LoVo (cell line): ENCODE measurements at places on chromosomes 1 and 21.

DNA sequence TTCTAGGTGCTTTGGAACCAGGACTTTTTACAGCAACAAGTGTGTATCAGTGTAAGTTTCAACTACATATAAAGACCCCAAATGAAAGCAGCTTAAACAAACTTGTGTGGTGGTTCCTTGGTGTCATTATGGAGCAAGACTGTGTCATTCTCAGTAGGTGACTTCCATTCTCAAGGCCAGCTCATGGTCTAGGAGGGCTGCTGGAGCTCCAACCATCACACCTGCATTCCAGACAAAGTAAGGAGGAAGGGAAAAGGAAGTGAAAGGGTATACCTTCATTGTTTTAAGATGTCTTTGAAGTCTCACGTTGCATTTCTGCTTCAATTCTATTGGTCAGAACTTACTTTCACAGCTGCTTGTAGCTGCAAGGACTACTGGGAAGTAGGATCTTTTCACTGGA lies 188.6 kb downstream of the C1orf94 start:
- DNase-seq: no peak

- DNase-seq: no peak
Observed at GRCh38 chr1:234603221-234604204, 6.5 kb downstream of the IRF2BP2 start.

DNA sequence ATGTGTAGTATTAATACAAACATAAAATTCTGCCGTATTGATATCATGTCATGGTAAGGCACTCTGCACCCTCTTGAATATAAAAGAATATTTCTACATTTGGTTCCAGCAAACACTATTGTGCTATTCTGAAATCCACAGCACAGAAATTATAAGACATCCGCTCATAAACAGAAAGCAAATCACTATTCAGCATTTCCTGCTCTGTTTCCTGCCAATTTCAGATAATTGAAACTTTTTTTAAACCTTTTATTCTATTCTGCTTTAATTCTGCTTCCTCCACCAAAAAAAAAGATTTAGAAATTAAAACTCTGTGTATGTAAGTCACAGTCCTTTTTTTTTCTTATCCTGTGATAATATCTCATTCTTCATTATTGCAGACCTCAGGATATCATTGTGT lies 39.6 kb upstream of the PLEKHO1 start:
- no peak for DNase-seq

GRCh38 chr1:52904927-52905698 lies 16.4 kb downstream of the ECHDC2 start:
- DNase-seq: peak; percentile 6

- DNase-seq: peak; percentile 77
Observed at GRCh38 chr1:93844262-93845045, 34.6 kb downstream of the DNTTIP2 start.

DNA sequence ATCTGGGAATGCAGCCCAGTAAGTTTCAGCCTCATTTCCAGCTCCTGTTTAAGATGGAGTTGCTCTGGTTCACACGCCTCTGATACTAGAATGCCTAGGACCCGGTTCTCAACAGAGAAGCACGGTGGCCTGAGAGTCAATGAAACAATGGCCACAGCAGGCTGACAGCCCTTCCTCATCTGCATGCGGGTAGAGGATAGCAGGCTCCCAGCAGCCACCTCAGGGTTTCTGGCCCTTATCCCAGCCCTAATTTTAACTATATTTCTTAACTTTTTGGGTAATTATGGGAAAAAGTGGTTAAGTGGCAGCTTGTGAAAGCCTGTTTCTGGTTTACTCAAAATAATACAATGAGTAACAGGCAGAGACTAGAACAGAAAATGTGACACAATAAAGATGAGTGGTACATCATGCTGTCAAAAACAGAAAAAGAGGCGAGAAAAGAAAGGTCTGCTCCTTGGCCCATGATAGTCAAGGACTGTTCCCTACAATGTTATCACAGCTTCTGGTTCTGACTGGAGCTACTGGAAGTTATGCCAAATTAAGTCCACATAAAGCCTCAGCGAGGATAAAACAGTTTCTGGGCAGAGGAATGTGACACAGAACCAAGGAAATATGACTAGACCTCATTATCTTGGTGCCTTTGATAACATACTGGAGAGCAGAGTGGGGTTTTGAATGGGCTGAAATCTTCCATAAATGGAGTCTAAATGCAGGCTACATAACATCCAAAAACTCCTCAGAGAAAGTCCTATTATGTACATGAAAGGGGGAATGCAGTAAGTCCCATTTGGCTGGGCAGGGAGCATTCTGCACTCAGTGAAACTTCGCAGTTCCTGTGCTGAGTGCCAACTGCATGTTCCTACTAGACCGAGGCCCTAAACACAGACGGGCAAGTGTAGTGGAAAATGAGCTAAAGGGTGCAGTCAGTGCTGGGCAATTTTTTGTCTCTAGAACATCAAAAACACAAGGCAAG lies 92.1 kb downstream of the NIBAN1 start:
- no peak for DNase-seq

- DNase-seq: no peak
Observed at GRCh38 chr21:44441581-44442265, 13.6 kb upstream of the LRRC3 start.

DNA sequence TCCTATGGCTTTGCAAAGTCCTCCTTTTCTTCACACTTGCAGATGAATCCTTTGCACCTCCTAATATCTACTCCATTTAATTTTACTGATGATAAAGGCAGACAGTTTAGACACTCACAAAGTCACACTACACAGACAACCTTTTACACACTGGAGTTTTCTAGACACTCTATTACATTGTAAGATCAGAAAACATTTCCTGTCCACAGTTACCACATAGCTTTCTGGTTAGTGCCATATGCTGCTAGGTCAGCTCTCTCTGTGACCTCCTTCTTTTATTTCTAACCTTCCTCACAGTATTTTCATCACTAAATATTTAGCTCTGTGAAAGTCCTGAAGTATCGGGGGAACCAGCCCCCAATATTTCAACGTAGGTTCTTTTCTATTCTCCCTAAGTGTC lies 5.1 kb downstream of the SH2D1B start:
- DNase-seq: no peak

- DNase-seq: no peak
Observed at GRCh38 chr1:64965366-64966157, 787 bp downstream of the JAK1 start.

DNA sequence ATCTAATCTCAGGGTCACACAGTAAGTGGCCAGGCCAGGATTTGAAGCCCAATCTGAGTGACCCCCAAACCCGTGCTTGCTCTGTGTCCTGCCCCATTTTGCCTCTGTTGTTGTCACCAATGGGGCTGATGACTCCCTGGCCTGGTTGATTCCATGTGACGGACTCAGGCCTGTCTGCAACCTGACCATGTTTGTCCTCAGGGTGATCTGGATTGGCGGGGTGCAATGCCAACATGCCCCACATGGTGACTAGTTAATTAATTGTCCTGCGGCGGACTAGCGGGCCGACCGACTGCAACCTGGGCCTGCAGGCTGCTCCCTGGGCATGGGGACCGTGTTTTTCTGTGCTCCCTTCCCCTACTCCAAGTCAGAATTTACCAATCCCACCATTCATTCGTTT lies 256.3 kb downstream of the MATN1 start:
- DNase-seq: no peak

DNA sequence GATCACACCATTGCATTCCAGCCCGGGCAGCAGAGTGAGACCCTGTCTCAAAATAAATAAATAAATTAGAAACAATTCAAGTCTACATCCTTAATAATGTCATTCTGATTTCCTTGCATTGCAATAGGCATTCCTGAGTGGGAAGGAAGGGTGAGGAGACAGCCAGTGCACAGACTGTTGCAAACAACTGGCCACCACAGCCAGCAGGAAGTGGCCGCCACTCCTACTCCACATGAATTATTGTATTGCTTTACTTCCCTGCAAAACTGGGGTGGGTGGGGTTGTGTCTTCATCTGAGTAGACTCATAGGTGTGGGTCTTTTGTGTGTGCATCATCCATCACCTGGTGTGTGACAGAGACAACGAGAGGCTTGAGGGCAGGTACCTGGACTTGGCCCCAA lies 60.1 kb downstream of the OPTC start:
- DNase-seq: no peak

- no peak for DNase-seq
Observed at GRCh38 chr1:9367806-9368205, 75.1 kb downstream of the SPSB1 start.

DNA sequence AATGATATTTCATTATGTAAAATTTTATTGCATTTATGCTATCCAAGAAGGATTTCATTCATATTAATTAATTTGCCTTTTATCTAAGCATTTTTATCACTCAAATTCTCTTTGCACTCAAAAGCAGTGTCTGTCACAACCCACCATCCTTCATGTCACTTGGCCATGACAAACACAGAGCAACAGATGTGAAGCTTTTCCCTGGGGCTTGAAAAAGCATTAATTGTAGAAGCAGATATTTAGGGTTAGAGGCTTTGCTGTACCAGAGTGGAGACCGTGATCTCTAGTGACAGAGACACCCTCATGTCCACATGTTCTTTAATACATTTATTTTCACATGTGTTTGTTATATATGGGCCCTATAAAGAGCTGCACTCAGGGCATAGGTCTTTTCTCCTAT lies 230.5 kb downstream of the SPATA17 start:
- no peak for DNase-seq

- DNase-seq: peak; percentile 22
Observed at GRCh38 chr1:113153116-113153803, 80.3 kb downstream of the LRIG2 start.

DNA sequence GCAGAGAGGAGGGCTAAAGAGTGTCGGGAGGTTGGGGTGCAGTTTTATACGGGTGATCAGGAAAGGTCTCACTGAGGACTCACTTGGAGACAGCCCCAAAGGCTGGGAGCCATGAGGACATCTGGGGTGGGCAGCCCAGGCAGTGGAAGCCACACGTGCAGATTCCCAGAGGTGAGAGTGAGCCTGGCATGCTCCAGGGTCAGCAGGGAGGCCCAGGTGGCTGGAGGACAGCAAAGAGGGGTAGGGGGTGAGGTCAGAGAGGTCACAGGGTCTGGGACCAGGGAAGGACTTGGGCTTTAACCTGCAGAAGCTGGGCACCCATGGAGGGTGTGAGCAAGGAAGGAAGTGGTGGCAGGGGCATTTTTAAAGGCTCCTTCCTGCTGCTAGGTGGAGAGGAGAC lies 481.7 kb downstream of the MATN1 start:
- no peak for DNase-seq

- no peak for DNase-seq
Observed at GRCh38 chr1:170580636-170581440, 48.9 kb downstream of the GORAB start.

DNA sequence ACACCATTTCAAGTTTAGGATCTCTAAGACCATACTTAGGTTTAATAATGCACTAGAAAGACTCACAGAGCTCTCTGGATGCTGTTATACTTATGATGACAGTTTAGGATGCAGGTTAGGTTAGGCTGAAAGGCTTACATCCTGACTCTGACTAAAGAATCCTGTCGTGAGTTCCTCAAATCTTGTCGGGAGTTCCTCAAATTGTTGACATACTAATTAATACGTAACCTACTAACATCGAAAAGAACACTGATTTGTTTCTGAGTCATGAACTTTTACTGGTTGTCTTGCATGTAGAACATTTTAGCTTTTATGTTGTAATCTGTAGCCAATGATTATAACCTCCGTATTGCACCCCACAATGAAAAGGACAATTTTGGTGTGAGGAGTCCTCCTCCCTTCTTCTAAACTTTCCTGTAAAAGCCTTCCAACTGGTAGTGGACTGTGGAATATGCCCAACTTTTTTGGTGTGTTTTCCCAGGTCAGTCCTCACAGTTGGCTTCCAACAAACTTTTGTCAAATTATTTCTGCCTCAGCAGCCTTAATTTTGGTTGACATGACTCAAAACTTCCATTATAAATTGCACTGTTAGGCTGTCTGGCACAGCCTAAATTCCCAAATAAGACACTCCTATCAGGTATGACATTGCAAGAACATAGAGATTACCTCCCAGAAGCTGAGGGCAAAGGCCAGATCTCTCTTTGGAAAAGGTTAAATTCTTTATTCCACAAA lies 107.9 kb upstream of the PALMD start:
- DNase-seq: no peak

DNA sequence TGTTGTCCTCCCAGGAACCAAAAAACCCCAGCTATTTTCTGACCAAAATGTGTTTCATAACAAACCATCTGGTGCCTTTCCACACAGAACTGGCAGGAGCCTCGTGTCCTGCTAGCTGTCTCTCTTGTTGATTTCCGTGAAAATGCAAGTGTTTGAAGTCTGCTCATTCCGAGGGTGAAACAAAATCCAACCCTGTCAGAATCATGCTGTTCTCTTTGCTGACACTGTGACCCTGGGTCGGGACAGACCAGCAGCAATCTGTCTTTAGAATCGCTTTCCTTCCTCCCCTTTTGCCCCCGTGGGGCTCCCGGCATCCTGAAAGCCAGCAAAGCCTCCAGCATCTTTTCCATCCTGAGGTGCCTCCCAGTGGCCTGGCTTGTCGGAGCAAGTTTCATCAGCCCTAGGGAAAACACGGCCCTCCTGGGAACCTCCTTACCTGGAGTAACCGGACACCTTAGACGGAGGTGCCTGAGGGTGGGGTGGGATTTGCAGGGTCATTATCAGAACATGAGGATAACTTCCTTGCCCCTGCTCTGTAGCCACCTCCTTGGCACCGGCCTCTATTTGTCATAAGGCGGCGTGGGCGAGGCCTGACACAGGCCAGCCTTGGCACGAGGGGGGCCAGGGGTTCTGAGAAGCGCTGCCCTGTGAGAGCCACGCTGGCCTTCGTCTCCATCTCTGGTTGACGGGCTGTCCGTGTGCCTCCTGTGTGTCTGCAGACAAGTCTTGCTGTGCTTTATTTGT lies 24.9 kb downstream of the LDLRAP1 start:
- no peak for DNase-seq

- no peak for DNase-seq
Observed at GRCh38 chr1:198919667-198920398, 281.0 kb downstream of the PTPRC start.

DNA sequence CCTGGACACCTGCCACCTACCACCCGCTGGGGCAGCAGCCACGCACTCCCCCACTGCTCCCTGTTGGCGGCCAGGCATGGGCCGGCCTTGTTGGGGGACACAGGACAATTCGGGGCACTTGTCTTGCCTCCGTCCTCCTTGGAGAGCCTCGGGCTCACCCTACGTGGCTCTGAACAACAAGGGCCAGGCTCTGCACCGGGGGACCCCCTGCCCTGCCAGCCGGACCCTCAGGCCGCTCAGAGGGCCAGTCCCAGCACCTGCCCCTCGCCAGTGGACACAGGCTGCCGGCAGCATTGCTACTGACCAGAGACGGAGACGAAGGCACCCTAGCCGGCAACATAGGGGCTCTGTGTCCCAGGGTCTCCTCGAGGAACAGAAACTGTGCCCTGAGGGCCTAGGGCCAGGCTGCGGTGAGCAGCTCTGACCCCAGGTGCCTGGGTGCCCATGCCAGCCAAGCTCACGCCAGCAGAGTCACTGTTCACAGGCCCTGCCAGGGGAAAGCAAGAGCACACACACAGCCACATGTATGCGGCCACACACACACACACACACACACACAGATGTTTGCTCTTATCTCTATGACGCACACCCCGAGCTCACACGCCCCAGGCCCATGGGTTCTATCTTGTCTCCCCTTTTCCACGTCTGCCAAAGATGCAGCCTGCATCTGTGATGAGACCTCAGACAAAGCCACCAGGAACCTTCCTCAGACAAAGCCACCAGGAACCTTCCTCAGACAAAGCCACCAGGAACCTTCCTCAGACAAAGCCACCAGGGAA lies 45.9 kb downstream of the MORN1 start:
- no peak for DNase-seq

GRCh38 chr1:6472391-6472790 lies 6.4 kb upstream of the TNFRSF25 start:
- DNase-seq: no peak

- DNase-seq: peak; percentile 77
Observed at GRCh38 chr1:93324486-93325464, 20.9 kb upstream of the DR1 start.

GRCh38 chr1:67294836-67295617 lies 12.6 kb upstream of the IL12RB2 start:
- DNase-seq: no peak
